NAMALWA (cell line): ENCODE measurements at places on chromosomes 3 and 15.

DNA sequence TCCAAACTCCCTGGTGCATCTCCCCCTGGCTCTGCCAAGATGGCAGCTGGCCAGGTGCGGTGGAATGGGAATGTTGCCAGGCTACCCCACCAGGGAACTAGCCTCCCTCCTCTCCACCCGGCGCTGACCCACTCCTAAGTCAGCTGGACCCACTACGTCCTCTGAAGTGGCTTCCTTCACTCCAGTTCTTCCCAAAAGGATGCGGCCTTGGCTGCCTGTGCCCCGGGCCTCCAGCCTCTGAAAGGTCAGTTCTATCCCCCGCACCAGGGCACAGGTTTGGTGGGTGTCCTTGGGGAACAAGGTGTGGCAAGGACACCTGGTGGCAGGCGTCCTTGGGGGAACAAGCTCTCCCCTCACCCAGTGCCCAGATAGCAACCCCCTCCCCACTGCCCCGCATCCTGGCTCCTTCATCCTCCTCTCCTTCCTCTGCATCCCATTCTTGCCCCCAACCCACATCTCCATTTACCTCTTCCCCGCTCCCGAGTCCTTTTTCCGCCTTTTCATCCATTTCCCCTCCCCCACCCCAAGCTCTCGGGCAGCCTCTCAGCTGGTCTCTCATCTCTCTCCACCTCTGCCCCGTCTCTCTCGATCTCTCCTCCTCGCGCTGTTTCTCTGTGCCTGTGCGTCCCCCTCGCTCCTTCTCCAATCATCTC is 54.0 kb downstream of the LHFPL4 start:
- no peak for DNase-seq

DNA sequence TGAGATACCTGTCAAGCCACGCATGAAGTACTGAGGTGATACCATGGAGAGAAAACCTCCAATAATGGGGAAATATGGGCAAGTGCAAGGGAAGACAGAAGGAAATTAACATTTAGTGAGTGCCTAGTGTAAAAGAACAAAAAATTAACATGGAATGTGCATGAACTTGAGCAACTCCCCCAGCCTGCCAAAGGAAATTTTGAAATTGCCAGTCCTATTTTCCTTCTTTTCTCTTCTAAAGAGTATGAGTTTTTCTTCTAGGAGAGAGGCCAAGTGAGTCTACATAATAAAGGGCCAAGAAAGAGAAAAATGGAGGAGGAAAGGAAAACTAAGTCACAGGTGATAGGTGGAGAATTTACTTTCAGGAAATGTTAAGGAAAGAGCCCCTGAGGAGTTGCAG is 602.4 kb upstream of the MDFIC2 start:
- no peak for DNase-seq

GRCh38 chr3:113005611-113006010 is 14.8 kb downstream of the GTPBP8 start:
- no peak for DNase-seq

DNA sequence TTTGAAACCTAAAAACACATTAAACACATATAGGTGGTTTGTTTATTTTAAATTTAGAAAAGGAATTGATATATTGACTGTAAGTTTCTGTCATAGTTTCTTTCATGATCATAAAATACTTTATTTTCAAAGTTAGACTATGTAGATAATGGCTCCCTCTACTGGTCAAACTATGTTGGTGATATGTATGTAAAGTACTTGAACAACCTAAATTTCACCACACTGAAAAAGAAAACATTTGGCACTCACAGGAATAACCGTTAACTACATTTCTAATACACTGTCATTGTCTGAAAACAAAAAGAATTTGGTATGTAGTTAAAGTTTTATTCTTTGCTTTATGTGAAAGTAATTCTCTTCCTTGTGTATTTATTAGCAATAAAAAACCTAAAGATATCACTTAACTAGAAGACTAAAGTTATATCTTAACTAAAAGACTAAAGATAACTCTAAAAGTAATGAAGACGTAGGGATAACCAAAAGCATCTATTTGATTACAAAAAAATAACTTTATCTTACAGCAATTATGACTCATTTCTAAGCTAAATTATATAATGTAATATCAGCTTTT is 427.5 kb downstream of the VGLL3 start:
- peak; percentile 42 for DNase-seq

GRCh38 chr3:156341831-156342416 is 213.0 kb downstream of the SSR3 start:
- peak; percentile 78 for DNase-seq

DNA sequence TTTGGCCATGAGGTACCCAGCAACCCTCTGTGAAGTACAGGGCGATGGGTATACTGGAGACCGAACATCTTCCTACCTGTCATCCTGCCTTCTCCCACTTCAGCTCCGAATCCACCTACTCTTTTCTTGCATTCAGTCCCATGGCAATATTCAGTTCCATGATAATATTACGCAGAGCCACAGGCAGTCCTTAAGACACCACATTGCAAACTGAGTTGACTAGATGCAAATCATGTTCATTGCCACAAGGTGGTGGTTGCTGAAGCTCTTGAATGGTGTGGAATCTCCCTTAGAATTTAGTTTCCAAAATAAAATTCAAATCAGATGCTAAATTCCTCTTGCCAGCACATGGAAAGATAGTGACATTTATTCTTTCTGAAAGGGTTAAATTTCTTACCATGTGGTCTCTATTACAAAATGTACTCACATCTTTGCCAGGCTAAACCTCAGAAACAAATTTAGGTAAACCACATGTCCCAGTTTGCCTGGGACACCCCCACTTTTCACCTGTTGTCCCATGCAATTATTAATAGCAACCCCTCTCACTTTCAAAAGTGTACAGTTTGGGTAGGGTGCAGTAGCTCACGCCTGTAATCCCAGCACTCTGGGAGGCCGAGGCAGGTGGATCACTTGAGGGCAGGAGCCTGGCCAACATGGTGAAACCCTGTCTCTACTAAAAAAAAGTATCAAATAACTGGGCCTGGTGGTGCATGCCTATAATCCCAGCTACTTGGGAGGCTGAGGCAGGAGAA is 1.7 kb upstream of the NME9 start:
- peak; percentile 41 for DNase-seq

DNA sequence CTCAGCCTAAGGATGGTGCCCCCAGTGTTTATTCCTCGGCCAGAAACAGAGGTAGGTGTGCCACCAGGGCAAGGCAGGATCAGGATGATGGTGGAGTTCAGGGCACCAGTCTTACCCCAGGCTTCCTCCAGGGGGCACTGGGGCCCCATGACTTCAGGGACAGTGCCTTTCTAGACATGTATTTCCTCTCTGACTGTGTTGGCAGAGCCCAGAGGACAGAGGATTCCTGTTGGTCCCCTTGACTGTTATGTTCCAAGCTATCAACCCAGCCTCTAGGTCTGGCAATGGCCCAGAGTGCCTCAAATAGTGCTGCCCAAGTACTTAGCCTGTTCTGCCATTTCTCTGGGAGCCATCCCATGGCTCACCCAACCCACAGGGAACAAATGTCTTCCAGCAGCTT is 2.8 kb downstream of the HEMK1 start:
- DNase-seq: peak; percentile 64

GRCh38 chr3:63331520-63331919 is 53.4 kb downstream of the SYNPR start:
- DNase-seq: no peak

DNA sequence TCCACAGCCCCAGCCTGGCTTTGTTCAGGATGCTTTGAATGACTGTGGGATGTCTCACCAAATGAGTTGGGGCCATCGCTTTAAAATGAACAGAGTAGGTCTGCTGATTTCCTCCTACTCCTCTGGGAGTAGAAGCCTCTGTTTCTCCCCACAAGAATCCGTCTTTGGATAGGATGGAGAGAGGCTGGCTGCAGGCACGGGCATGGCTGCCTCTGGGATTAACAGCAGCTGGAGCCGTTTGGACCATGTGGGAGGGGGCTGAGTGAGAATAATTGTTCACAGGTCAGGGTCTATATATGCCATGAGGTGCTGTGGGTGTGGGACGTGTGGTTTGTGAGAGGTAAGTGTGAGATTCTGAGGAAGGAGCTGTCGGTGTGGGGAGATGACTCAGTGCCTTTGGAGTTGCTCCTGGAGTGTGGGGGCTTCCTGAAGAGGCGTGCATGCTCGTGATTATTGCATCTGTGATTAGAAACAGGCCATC is 48.0 kb upstream of the APEH start:
- no peak for DNase-seq

DNA sequence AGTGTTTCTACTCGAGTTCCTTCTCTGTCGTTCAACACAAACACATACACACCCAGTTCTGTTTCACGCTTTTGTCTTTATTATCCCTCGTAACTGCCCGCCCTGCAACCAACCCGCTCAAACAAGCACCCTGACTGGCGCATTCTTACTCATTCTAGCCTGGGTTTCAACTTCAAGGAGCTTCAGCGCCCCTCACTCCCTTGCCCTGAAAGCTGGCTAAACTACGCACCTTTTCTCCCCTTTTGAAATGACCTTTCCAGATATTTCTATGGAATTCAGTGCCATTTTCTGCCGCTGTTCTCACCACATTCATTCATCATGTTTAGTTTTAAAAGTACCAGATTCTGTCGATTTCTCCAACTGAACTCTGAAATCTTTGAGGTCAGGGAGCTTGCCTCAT is 653 bp upstream of the MFSD1 start:
- DNase-seq: no peak

GRCh38 chr3:100073714-100074307 is 40.5 kb downstream of the FILIP1L start:
- DNase-seq: no peak

GRCh38 chr15:40388941-40389823 is 6.7 kb downstream of the KNSTRN start:
- no peak for DNase-seq

- no peak for DNase-seq
Measured at GRCh38 chr3:122284486-122284885, 40.6 kb upstream of the CSTA start.

GRCh38 chr15:101692801-101693598 is 31.3 kb downstream of the TARS3 start:
- no peak for DNase-seq

DNA sequence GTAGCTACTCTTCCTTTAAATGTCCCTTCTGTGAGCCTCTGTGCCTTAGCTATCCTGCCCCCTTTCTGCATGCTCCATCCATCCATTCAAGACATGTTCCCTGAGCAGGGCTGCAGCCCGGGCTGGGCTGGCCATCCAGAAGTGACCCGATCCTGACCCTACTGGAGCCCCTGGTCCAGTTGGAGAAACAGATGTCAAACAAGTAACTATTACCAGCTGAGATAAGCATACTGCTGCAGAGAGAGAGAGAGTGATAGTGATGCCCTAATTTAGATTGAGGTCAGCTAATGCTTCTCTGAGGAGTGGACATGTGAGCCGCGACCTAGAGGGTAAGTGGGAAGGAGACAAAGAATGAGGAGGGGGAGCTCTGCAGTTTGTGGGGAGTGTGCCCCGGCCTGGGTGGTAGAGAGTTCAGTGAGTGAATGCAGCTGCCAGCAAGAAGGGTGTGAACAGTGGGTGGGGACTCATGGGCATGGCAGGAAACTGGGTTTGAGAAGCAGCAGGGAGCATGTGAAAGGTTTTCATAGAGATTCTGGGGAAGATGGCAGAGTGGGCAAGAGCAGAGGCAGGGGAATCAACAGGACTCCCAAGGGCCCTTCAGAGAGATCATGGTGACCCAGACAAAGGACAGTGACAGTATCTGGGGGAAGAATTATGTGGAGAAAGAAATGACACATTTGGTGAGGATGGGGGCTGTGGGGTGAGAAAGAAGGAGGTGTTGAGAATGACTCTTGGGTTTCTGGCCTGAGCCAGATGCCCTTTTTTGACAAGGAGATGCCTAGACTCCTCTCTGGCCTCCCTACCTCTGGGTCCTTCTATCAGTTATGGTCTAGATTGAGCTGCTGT is 44.9 kb downstream of the CHCHD6 start:
- DNase-seq: no peak

GRCh38 chr3:61736506-61736905 is 175.1 kb downstream of the PTPRG start:
- no peak for DNase-seq

DNA sequence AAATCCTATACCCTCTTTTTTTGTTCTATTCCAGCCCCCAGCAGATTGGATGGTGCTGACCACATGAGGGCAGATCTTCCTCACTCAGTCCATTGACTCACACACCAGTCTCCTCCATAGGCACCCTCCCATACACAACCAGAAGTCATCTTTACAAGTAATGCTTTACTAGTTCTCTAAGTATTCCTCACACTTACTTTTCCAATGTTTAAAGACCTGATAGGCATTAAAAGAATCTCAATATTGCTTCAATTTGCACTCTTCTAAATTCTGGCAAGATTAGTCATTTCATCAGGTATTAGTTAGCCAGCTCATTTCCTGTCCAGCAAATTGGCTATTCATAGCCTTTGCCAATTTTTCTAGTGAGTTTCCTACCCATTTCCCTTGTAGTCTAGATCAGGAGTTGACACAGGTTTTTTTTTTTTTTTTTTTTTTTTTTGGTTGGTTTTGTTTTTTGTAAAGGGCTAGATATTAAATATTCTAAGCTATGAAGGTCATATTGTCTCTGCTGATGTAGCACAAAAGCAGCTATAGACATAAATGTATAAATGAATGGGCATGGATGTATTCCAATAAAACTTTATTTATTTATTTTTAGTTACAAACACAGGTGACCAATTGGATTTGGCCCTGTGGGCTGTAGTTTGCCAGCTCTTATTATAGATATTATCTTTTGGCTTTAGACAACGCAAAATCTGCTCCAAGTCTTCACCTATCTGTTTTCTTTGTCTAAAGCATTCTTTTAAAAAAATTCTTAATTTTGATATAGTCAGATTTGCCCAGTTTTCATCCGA is 76.1 kb downstream of the ABHD5 start:
- no peak for DNase-seq

DNA sequence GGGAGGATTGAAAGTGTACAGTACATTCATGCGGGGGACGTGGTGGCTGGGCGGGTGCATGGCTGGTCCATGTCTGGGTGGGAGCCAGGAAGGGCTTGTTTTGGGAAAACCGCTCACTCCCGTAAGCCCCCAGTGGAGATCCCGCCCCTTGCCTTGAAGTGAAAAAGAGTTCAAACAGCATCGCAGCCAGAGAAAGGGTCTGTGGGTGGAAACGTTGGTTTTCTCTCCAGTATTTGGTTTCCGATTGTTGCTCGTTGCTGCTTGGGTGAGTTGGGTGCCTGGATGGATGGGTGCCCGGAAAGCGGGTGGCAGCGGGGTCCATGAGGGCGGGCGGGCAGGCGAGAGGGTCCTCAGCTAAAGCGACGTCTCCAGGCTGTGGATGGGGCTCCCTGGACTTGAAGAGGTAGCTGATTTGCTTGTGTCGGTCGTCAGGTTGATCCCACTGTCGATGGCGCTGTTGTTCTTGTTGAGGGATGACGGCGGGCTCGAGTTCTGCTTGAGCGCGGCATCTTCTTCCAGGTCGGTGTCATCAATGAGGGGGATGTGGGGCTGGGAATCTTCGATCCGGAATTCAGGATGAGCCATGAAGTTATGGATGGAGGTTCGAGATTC is 7.7 kb upstream of the SEC13 start:
- no peak for DNase-seq

DNA sequence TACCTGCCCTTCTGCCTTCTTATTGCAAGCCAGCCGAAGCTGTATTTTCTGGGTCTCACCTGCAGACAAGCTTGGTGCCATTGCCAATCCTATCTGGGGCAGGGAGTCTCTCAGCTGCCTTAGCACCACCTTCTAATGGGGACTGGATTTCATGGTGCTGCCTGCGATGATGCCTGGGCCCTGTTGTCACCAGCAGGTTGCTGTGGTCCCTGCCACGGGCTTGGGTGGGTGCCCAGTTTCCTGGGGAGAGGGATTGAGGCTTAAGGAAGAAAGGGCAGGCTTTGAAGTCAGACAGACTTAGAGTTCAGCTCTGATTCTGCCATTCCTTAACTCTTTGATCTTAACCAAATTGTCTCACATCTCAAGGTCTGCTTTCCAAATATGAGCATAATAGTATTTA is 87.4 kb upstream of the CD96 start:
- DNase-seq: no peak
